ENCODE measurements at places on chromosomes 4 and X. TPM values are rescaled to one million over a fixed set of nuclear protein-coding genes. Genes with fewer than 3 reads are reported as not detected.

FGF2 gene
- 188 TPM for total RNA-seq

USP17L15 gene
- total RNA-seq, result not detected

USP17L24 gene
- total RNA-seq, result not detected

ASB12 gene
- not detected for total RNA-seq

RAB39B gene
- total RNA-seq, result 5.5 TPM

HDX gene
- total RNA-seq, result 9.0 TPM

MPP1 gene
- total RNA-seq, result 50.5 TPM

SMIM31 gene
- not detected for total RNA-seq

NAP1L2 gene
- total RNA-seq, result 0.60 TPM

CLCN5 gene
- 8.6 TPM for total RNA-seq

CTBP1 gene
- total RNA-seq, result 240 TPM

PDCL2 gene
- not detected for total RNA-seq

ARSD gene
- 17.7 TPM for total RNA-seq

TXLNG gene
- total RNA-seq, result 21.1 TPM

CDK16 gene
- total RNA-seq, result 110 TPM

All from A172 (cell line).